Stimulated activated CD4-positive, alpha-beta T cell treated with anti-CD3 and anti-CD28 coated beads, Interleukin-4, amount 100 ng/mL, for 1 hour (primary cell): ENCODE measurements at places on chromosomes 6 and 20.

- no peak for DNase-seq
These were observed 195.0 kb downstream of the KHDC1L start for GRCh38 chr6:73030257-73030656.

- no peak for DNase-seq
These were observed 10.6 kb upstream of the EXOC2 start for GRCh38 chr6:703552-703951.

DNA sequence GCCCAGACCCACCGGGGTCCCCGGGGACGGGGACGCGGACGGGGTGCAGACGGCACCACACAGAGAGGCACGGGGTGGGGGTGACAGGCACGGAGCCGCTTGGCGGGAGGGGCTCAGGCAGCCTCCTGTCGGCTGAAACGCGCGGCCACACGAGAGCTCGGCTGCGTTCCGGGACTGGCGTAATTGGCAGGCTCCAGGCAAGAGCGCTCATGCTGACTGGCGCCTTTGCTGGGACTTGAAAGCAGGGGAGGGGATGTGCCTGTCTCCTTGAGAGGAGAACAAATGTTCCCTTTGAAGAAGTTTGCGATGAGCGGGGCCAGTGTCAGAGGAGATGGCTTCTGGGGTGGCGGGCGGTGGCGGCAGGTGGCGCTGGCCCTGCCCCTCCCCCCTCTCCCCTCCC is 25.8 kb downstream of the BHLHE23 start:
- peak; percentile 42 for DNase-seq

DNA sequence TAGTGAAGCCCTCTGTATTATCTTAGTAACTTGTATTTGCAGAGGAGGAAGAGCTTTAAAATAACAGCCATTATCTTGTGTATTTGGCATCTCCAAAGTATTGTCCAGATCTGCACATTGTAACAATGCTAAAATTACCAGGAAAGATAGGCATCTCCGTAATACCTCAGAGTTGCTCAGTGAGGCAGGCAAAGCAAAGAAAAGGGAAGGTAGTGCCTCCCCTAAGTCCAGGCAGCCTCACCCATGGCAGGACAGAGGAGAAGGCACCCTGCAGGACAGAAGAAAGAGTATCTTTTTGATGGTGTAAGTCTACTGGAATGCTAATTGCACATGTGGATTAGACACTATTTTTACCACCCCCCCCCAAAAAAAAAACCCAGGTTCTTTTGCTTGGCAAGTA is 13.6 kb upstream of the SSTR4 start:
- no peak for DNase-seq

DNA sequence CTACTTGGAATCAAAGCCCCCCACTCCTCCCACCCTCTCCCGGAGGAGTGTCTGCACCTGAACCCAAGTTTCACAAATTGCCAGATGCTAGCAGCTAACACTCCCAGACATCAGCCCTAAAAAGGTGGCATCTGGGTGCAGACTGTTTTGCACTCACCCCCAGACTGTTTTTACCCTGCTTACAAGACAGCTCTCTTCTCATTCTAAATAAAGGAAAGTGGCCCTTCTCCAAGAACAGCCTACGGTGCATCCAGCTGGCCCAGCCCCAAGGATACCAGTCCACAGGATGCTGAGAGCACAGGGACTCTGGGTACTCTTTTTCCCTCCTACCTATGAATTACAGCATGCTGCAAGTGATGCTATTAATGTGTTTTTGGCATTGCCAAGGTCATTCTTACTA is 842.0 kb upstream of the FLRT3 start:
- DNase-seq: no peak

DNA sequence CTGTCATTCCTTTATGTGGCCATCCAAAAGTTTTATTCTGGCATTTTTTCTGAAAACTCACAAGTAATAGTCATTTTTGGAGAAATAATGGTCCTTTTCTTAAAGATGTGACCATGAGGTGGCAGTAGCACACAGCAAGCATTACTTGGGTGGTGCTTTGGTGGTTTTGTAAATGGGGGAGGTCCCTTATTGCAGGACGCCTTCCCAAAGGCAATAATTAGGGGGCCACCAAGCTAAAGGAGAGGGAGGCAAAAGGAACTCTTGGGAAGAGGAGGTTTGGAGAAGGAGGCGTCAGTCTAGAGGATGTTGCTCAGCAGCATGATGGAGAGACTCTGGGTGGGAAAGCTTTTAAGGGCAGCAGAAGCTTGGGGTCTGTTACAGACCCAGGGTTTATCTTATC is 422.6 kb upstream of the MMS22L start:
- no peak for DNase-seq
